GM04504 (cell line): ENCODE measurements at places on chromosomes 6 and 20.
A peak's percentile ranks its signal among the peaks of the same experiment; 100 is the strongest.

DNA sequence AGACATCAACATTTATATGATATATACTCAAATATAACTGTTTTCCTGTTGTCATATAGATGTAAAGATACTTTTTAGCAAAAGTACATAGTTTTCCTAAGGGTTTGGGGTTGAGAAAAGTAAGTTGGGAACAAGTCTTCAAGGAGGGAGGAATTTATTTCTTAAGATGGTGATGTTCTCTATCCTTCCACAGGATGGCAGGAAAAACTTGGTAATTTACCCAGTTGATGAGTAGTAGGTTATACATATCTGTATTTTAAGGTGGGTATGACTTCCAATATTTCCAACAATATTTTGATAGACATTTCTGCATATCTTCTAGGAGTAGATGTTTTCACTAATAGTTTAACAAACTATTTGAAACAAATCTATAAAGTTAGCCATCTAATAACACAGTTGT, 254.4 kb downstream of the RIMS1 start:
- DNase-seq: no peak

- no peak for DNase-seq
Observed at GRCh38 chr20:46285740-46286139, 22.6 kb downstream of the CDH22 start.

GRCh38 chr6:48111143-48111506, at the start of gene PTCHD4:
TSS of gene PTCHD4 (minus strand) at chr6:48111197. CDS start at chr6:48068957, 42,240 bp downstream.
- peak; percentile 28 for DNase-seq

- no peak for DNase-seq
Observed at GRCh38 chr20:48603116-48603818, 224.5 kb downstream of the PREX1 start.

DNA sequence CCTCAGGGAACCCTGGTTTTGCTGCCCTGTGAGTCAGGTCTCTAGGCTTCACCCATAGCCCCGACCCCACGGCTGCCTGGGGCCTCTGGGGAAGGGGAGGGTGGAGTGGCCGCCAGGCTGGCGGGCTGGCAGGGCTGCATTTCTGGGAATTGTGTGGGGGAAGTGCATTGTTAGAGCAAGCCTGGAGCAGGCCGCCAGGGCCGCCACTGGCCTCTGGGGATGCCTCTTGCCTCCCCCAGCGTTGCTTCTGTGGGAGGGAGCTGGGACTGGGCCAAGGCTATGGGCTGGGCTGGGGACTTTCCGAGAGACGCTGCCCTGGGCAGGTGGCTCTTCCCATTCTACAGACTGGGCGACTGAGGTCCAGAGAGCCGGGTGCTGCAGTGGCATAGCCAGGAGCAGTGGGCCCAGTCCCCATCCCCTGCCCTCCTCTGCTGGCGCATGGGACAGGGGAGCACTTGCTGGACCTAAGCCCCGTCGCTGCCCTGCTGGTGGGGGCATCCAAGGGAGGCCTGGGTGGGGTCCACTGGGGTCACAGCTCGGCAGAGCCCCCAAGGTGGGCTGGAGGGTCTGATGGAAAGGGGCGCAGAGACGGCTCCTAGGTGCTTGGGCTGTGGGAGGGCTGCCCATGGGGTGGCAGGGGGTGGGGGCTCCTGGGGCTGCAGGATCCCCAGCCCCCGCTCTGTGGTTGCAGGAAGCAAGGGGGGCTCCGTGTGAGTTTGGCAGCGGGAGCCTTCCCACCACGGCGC, 6.6 kb upstream of the SOX18 start:
- no peak for DNase-seq

DNA sequence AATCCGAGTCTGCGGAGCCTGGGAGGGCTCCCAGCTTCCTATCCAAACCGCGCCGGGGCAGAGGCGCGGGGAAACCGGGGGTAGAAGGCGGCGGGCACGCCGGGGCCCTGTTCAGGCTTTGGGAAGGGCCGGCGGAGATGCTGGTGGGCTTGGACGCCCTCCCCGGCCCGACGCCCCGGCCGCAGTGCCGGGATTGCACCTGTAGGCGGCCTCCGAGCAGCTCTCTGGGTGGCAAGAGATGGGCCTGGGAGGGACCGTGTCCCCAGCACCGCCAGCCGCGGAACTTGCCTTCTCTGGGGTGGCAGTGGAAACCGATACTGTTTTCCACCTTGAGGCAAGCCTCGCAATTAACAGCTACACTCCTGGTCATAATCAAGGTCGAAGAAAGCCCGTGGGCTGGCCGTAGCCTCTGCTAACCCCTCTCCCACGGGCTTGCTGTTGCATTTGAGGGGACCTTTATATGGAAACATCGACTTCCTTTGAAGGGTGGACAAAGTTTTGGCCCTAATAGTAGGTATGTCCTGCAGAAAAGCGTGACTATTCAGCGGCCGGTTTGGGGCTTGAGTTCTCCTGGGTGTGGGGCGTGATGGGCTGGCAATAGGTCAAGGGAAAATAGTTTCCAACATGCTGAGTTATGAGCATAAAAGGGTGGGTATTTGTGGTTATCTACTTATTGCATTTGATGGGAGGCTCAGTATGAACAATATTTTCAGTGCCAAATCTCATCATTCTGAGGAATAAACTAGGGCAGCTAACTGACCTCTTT, 1.1 kb upstream of the JAG1 start:
- DNase-seq: no peak

DNA sequence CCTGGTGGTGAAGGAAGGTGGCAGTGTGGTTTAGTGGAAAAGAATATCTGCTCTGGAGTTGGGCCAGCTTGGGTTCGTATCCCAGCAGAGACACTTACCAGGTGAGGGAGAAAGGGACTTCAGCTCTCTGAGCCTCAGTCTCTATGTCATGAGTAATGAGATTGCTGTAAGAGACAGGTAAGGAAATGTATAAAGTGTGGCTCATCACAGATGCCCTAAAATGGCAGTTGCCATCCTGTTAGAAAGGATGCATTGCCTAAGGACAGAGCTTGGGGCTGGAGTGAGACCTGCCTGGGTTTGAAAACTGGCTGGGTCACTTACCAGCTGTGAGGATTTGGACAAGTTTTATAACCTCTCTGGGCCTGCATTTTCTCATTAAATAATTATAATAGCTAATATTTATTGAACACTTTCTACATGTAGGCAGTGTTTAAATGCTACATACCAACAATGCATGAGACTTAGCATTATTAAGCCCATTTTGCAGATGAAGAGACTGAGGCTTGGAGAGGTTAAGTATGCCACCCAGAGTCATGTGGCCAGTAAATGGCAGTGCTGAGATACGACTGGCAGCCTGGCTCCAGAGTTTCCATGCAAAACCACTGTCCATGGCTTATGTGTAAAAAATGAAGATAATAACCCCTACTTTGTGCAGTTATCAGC, 157.0 kb downstream of the SOBP start:
- DNase-seq: no peak

GRCh38 chr6:89970072-89970471, 75.8 kb downstream of the GJA10 start:
- no peak for DNase-seq

GRCh38 chr20:59749301-59749700, 145.0 kb downstream of the PHACTR3 start:
- peak; percentile 76 for DNase-seq

GRCh38 chr6:169221264-169221663, 32.4 kb downstream of the THBS2 start:
- no peak for DNase-seq

DNA sequence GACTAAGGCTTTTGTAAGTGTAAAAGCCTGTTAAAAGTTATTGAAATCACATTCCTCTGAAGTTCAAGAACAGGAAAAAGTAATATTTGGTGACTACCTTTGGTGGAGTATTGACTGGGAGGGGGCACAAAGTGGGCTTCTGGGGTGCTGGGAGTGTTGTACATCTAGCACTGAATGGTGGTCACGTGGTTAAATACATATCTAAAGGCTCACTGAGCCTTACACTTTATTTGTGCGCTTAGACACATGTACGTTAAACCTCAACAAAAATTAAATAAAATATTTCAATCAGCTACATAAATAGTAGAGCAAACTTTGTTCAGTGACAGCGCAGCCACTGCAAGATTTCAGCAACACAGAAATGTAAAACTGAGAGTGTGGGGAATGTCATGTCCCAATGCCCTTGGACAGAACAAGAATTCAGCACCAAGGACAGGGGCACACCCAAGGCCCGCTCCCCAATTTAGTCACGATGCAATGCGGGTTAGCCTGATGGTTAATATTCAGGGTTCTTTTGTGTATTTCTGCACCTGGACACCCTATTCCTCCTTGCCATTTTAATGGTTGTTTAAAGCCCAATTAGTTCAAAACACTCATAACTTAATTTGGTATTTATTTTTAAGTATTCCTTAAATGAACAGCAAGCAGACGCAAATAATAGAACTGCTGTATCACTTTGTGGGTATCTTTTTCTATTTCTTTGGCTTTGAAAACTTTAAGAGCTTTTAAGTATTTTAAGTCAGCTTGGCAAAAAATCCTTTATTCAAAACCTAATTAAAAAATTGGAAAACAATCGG, 37.4 kb downstream of the ANGPT4 start:
- no peak for DNase-seq

- no peak for DNase-seq
Observed at GRCh38 chr20:24776755-24777271, 172.3 kb upstream of the CST7 start.

- DNase-seq: no peak
Observed at GRCh38 chr6:51494342-51494741, 593.1 kb downstream of the PKHD1 start.

DNA sequence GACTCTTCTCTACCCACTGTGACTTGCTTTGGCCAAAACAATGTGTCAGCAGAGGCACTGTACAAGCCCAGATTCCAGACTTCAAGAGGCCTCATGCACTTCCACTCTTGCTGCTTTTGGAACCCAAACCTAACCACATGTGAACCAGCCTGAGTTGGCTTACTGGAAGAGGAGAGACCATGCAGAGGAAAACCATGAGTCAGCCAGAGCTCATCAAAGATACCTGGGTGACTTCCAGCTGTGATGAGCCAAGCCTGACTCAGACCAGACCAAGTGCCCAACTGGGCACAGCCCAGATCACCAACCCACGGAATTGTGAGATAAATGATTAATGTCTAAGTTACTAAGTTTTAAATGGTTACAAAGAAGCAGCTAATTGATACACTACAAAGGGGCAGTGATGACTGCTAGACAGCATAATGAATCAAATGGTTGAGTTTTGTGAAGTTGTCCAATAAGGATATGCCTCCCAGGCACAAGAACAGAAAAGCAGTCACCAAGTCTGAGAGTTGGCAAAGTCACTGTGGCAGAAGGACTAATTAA, 16.2 kb upstream of the BEND6 start:
- peak; percentile 99 for DNase-seq

DNA sequence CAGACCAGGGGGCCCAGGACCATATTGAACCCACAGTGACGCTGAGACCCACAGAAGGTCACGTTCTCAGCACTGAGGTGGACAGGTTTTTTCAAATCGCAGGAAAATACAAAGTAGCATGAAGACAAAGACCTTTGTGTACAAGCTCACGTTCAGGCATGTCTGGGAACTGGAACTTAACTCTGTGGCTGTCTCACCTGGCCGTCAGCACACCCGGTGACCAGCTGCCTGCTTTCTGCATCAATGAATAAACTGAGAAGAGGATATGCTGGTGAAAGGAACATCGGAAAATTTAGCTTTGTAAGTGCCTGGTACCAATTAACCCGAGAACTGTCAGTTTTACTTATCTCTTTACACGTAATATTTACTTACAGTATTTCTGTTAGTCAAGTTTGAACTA, 36.5 kb downstream of the WDR27 start:
- DNase-seq: no peak

DNA sequence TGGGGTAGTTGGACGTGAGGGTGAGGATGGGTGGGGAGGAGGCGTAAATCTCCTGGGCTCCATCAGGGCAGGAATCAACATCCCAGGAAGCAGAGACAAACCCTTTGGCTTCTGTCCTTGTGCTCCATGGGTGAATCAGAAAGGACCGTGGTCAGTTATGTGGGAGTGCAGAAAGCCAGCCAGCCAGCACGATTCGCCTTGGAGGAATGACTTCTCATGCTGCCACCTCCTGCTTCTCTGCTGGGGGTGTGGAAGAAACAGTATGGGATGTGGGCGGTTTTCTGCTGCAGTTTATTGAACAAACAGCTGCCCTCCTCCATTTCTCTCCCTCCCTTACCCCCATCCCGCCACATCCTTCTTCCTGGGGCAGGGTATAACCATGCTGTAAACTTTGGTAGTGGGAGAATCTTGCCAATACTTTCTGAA, 214.5 kb downstream of the SOX4 start:
- no peak for DNase-seq

DNA sequence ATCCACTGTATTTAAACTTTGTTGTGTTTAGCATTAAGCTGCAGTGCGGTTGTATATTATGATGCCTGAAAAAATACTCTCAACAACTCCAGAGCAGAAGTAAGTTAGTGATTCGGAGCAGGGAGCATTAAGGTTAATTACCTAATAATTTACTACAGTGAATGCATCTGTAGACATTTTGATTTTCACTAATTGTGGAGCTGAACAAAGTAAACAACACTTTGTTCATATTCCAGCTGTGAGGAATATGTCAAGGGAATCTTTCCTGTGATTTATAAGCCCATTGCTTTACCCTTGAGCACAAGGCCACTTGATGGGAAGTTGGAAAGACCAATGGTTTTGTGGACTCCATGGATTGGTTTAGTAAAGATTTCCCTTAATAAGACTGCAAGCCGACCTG, 77.1 kb downstream of the CBLN4 start:
- DNase-seq: no peak

DNA sequence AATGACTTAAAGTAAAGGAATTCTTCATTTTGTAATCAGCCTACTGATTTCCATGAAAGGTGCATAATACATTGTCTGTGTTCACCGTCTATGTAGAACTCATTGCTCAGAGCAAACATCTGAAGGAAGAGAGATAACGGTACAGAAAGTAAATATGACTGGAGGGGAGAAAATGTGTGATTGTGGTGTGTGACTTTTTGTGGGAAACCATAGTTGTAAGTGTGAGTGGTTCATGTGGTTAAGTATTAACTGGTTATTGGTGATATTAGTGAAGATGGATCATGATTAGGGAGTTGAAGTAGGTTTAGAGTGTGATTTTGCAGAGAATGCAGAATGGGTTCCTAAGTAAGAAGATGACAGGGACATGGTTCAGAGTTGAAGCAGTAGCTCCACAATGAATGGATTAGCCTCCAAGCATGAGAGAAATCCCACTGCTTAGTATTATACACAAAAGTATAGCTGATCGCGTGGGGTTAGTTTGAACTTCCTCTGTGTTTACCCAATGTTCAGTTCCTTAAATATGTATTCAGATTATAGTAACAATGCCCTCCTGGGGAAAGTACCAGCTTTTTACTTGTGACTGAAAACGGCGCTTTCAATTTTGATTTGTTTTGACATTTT, 368.9 kb downstream of the UTRN start:
- DNase-seq: no peak

- DNase-seq: no peak
Observed at GRCh38 chr6:12602951-12603672, 113.5 kb upstream of the PHACTR1 start.

GRCh38 chr6:11275598-11275997, 43.1 kb upstream of the NEDD9 start:
- no peak for DNase-seq

DNA sequence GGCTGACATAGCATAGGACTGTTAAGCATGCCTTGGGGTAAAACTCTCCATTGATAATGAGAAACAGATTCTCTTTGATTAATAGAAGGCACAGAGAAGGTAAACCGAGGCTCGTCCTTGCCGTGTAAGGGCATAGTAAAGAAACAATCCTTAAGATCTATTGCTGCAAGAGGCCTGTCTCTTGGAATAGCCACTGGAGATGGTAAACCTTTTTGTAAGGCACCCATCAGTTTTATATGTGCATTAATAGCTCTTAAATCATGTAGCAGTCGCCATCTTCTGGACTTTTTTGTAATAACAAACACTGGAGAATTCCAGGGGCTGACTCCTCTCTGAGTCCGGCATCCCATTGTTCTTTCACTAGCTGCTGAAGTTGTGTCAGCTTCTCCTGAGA, 8.4 kb upstream of the ABHD12 start:
- peak; percentile 53 for DNase-seq

GRCh38 chr6:159640322-159640721, 52.7 kb downstream of the SOD2 start:
- DNase-seq: no peak
